ENCODE measurements at places on chromosomes 12 and 14. TPM values are rescaled to one million over a fixed set of nuclear protein-coding genes. Genes with fewer than 3 reads are reported as not detected.
A peak's percentile ranks its signal among the peaks of the same experiment; 100 is the strongest.

DNA sequence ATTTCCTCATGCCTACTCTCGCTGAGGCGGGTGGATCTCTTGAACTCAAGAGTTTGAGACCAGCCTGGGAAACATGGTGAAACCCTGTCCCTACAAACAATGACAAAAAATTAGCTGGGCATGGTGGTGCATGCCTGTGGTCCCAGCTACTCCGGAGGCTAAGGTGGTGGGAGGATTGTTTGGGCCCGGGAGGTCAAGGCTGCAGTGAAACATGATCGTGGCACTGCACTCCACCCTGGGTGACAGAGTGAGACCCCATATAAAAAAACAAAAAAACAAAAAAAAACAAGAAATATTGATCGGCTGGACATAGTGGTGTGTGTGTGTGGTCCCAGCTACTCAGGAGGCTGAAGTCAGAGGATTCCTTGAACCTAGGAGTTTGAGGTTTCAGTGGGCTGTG, 9.2 kb downstream of the MOAP1 start:
- H3K4me1 ChIP-seq, result no peaks in the 10 kb centered on the region
- H3K36me3 ChIP-seq, result no peaks in the 10 kb centered on the region
- H3K27me3 ChIP-seq, result no peaks in the 10 kb centered on the region
- DNase-seq, result no peak
- no peak overlapping the region for H3K4me3 ChIP-seq
- no peak overlapping the region for H3K27ac ChIP-seq

DNA sequence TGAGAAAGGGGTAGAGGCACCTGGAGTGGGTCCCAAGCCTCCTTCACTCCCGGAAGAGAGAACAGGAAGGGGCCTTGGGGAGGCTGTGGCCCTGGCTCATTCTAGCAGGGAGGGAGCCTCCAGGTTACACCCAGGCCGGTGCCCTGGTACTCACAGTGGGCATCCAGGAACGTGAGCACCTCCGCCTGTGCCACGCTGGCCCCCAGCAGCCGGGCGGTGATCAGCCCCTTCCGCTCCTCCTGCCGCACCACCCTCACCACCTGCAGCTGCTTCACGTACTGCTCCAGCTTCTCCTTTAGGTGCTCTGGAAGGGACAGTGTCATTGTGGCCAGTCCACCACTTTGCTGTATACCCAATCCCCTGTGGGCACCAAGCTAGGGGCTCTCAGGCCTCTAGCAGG, 18.8 kb upstream of the CELA1 start:
- no peaks in the 10 kb centered on the region for H3K27me3 ChIP-seq
- H3K27ac ChIP-seq, result no peak overlapping the region
- no peak for DNase-seq
- H3K4me3 ChIP-seq, result no peak overlapping the region
- no peaks in the 10 kb centered on the region for H3K36me3 ChIP-seq

GRCh38 chr12:52669426-52669825, 10.8 kb downstream of the KRT1 start:
- H3K27me3 ChIP-seq, result no peaks in the 10 kb centered on the region
- no peak for DNase-seq
- no peak overlapping the region for H3K4me3 ChIP-seq
- H3K27ac ChIP-seq, result no peak overlapping the region
- no peaks in the 10 kb centered on the region for H3K4me1 ChIP-seq

GRCh38 chr14:105315211-105315721, 718 bp downstream of the PACS2 start:
- peak; percentile 44 for DNase-seq
- peak overlapping the region; percentile 41 for H3K27ac ChIP-seq
- no peaks in the 10 kb centered on the region for H3K36me3 ChIP-seq
- peaks cover 13% of the 10 kb centered on the region for H3K4me1 ChIP-seq
- H3K4me3 ChIP-seq, result peak overlapping the region; percentile 76

GRCh38 chr12:75315518-75315917, 14.6 kb downstream of the CAPS2 start:
- peaks cover 11% of the 10 kb centered on the region for H3K4me1 ChIP-seq
- no peaks in the 10 kb centered on the region for H3K27me3 ChIP-seq
- H3K4me3 ChIP-seq, result no peak overlapping the region
- DNase-seq, result no peak

KRT81 gene
- 0.76 TPM for total RNA-seq

CLEC9A gene
- total RNA-seq, result not detected

ALDH1L2 gene
- 39.2 TPM for total RNA-seq

All from pancreas (tissue), 10 donors.